ENCODE measurements at places on chromosomes 6 and 20.

- no peak for DNase-seq
These were observed 265.3 kb upstream of the BMP2 start for GRCh38 chr20:6502219-6502618.

DNA sequence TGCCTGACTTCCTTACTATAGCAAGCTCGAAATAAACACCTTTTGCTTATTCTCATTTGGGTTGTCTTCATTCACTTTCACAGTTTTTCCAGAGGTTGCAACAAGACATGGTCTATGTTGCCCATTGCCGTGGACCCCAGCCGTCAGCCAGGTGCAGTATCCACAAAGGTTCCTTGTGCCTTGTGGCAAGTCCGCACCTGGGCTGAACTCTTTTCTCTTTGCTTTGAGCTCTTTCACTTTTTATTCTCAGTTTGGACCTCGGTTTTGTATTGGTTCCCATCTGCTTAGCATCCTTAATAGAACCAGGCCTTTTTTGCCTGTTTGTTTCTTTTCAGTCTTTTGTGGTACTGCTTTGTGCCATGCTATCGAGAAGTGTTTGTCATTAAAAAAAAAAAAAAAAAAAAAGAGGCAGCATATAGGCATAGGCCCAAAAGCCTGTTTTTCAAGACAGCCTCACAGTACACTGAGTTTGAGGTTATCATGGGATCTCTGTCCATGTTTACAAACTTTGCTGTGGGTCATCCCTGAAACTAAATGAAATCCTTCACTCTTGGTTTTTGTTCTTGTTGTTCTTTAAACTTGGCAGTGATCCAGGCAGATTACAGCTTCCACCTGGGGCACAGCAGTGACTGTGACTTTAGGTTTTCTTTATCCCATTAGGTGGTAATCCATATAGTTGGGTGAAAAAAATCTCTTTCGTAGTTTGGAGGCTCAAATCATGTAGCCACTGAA lies 33.3 kb downstream of the GSTA3 start:
- DNase-seq = no peak

- no peak for DNase-seq
These were observed 55.1 kb downstream of the IRF4 start for GRCh38 chr6:446418-447366.

GRCh38 chr6:43710576-43710975 lies 23.0 kb upstream of the MRPS18A start:
- no peak for DNase-seq

- no peak for DNase-seq
These were observed 387.0 kb downstream of the SYNE1 start for GRCh38 chr6:152250127-152250526.

GRCh38 chr20:41989935-41990635 lies 371.9 kb upstream of the CHD6 start:
- no peak for DNase-seq

DNA sequence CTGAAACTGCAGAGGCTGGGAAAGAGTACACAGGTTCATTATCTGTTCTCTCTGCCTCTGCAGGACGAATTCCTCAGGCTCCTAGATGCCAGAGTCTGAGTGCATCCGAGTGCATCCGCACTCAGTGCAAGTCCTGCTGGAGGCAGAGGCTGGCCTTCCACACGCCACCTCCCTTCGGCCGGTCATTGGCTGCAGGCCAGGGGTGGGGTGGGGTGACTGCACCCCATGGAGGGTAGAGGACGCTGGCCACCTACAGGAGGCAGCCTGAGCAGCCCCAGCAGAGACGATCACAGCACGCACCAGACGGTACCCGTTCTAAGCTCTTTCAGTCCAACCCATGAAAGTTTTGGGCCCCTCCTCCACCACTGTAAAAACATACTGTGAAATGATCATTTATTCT lies 11.7 kb downstream of the SFT2D1 start:
- no peak for DNase-seq

DNA sequence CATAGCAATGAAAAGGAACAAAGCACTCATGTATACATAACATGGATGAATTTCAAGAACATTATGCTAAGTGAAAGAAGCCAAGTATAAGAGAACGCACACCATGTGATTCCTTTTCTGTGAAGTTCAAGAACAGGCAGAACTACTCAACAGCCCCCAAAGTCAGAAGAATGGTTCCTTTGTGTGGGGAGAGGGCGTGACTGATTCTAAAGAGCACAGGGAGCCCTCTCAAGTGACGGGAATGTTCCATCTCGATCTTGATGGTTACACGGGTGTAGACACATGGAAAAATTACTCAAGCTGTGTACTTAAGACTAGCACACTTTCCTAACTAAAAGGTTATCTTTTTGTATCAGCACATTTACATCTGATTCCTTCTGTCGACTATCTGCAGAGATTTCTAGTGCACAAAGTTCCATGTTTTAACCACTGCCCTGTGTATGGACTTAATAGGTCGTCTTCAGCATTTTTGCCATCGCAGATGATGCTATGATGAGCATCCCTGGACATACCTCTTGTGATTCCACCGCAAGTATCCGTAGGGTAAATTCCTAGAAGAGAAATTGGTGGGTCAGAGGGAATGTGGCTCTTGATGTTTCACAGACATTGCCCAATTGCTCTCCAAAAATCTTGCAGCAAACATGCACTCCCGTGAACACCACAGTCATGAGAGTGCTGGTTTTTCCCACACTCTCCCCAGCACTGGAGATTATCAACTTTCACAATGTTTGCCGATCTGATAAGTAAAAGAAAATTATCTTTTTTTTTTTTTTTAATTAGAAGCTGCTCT lies 279.3 kb downstream of the BMP7 start:
- no peak for DNase-seq

GRCh38 chr6:85453490-85453889 lies 3.6 kb downstream of the NT5E start:
- no peak for DNase-seq

DNA sequence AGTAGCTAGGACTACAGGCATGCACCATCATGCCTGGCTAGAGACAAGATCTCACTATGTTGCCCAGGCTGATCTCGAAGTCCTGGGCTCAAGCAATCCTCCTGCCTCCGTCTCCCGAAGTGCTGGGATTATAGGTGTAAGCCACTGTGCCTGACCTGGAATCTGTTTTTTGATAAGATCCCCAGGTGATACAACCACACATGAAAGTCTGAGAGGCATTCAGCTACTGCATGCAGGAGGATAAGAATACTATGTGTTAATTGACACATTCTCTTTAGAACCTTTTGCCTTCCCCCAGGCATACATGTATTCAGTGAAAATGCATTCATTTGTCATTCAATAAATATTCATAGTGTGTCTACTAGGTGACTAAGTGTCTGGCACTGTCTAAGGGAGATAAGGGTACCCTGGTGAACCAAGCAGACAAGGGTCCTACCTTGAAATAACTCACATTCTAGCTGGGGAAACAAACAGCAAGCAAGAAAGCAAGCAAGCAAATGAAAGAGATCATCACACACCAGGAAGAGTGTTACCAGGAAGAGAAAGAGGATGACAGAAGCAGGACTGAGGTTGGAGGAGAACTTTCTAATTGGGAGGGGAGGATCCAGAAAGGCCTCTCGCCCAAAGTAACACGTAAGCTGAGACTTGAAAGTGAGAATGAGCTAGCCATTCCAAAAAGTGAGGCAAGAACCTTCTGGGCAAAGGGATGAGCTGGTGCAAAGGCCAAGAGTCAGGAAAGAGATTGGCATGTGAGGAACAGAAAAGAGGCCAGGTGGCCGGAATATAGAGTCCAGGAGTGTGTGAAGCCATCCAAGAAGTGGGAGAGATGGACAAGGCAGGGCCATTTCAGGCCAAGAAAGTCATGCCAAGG lies 6.5 kb downstream of the GFOD1 start:
- DNase-seq = no peak

DNA sequence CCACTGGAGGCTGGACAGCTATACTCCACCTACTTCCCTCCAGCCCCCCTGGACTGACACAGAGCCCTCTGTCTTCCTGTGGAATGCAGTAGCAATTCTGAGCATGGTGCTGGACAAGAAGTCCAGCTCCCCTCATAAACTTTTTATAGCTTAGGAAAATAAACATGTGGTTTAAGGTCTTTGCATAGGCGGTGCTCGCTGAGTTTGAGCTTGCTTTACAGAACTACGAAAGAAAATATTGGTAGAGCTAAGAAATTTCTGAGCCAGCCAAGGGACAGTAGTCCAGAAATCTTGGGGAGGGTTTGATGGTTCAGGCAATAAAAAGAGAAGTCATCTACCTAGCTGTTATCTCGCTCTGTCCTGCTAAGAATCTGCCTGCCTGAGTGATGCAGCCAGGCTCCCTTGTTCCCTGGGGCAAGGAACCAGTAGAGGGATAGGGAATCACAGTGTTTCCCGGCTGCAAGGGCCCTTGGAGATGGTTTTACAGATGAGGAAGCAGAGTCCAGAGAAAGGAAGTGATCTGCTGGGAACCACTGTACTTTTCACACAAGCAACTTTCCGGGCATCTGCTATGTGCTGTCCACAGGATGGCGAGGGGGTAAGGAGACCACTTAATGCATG lies 343.4 kb downstream of the CDC5L start:
- DNase-seq = no peak

DNA sequence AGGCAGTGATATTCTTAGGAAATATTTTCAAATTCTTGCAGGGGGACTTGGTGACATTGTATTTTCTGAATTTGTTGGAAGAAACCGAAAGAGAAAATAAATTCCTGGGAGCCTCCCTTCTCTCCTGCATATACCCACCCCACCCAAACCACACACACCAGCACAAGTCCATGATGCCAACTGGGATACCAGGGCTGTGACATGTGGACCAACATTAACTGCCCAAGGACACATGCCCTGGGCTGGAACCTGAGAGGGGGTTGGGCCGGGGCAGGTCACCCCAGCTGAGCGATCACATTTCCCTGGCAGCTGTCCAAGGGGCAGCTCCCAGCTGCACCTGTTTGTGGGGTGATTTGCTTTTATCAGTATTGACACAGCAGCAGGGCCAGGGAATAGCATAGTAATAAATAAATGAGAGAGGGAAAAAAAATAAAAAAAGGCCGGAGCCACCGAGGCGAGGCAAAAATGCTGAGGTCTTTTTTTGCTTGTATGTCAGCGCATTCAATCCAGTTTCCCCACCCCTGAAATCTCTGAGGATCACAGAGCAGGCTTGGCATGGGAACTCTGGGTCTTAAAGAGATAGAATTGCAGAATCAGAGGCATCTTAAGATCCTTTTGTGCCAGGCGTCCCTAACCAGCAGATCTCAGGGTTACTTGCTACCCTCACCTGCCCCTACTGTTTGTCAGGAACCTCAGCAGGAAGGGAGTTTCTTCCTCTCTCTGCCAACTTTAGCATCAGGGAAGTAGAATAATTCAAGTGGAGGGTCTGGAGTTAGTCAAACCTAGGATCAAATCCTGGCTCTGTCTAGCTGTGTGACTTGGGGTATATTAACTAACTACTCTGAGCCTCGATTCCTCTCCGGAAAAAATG lies 66.5 kb upstream of the PIM1 start:
- no peak for DNase-seq

All from anterior cingulate cortex (tissue), 58 donors.